ENCODE measurements at places on chromosomes 7 and 10.

DNA sequence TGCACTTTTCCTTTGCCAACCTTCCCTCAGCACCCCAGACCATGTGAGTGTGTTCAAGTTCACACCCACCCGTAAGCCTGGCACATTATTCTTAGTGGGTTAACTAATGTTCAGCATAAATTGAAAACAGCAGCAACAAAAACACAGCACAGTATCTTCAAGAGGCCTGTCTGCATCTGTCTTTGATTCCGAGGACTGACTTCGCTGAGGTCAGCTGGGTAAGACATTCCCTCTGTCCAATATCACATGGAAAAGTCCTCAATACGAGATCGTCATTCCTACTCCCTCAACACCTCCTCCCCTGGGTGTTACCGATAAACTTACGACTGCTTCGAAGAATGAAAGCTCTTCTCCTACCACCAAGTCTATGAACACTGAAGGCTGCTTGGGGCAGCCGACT, 218.8 kb downstream of the SFMBT2 start:
- no peak for DNase-seq

DNA sequence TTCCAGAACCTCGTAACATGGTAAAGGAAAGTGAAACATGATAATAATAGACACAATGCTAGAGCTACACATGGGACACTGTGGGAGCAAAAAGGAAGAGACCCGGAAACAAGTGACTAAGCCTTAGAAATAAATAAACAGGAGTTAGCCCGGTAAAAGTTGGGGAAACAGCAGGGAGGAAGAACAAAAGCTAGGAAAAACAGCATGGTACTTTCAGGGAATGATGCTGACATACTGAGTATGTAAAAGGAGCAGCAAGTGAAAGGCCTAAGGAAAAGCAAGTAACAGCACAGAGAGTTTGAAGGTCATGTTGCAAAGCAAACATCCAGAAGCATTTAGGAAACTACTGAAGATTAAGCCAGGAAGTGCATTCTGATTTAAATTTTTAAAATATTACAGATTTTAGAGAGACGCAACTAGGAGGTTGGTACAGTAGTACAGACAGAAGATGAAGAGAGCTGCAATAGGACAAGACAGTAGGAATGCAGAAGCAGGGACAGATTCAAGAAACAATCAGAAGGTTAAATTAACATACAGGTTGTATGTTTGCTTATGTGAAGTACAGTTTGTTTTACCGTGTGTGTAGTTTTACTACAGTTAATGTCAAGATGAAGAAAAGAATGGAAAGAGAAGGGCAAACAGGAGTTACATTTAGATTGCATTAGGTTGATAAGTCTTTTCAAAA, 63.7 kb downstream of the ARHGAP12 start:
- DNase-seq: no peak

DNA sequence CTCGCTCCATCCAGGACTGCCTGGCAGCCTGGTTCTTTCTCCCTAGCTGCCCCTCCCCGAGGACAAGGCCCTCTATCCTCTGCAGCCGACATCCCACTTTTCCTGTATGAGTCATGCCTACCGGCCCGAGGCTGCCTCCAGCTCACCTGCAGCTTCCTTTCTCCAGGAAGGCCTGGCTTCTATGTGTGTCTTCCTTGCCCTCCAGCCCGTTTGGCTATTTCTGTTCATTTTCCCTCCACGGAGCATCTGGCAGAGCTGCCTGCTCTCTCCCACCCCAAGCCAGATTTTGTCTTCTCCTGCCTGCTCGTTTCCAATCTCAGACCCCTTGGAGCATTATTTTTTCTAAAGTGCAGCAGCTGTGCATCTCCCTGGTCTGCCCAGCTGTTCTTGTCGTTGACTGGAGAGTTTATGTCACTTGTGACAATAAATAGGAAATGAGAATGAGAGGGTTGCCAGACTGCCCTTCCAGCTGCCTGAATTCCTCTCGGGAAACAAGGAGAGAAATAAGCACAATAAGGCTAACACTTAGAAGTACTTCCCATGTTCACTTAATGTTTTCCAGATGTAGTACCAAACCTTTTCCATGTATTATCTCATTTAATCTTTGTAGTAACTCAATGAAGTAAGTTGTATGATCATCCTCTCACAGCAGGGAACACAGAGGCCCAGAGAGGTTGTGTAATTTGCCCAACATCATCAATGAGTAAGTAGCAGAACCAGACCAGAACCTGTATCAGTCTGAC, 19.7 kb downstream of the UBTD1 start:
- no peak for DNase-seq

DNA sequence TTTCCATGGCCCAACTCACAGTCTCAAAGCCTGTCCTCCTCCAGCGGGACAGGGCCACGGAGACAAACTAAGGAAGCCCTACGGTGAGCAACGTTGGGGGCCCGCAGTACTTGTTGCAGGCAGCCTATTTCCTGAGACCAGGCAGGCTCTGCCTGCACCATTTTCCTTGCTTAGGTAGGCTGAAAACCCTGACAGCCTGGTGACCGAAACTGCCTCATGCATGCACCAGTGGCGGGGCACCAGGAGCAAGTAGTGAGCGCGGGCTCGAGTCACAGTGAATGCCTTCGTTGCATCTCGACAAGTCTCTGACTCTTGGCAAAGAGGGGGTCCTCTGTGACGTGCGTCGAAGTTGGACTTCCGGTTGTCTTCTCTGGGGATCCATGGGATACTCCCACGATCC, 23.3 kb upstream of the ZNF273 start:
- DNase-seq: no peak

GRCh38 chr10:7308826-7309225, 102.0 kb downstream of the SFMBT2 start:
- DNase-seq: no peak

DNA sequence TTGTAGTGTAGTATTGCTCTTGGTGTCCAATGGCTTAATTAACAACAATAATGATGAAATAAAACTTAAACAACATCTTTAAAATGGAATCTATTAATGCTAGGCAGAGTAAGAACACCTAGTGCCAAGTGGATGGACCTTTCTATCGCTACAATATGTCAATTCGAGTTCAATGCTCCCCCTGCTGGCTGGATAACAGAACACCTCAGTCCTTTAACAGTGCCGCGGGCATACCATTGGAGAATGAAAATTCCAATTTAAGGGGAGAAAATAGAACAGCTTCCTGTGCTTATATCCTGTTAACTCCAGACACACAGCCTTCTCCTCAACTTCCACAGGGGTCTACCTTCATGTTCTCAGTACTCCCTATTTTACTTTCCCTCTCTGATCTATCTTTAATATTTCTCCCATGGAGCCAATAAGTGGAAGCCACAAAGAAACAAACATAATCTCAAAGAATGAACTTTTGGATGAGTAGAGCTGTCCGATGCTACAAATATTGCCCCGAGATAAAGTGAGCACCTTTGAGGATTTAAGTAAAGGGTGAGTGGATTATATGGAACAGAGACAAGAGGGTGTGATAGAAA, 41.4 kb downstream of the COL1A2 start:
- DNase-seq: peak; percentile 26

GRCh38 chr10:44894691-44895090, 16.4 kb upstream of the TMEM72 start:
- no peak for DNase-seq

- DNase-seq: no peak
These were observed 18.8 kb upstream of the SEPHS1 start for GRCh38 chr10:13366891-13367290.

GRCh38 chr10:100163704-100164621, 21.9 kb downstream of the ERLIN1 start:
- no peak for DNase-seq

GRCh38 chr10:30873411-30873810, 158.3 kb downstream of the ZNF438 start:
- DNase-seq: no peak

GRCh38 chr7:41351091-41351490, 351.8 kb downstream of the INHBA start:
- no peak for DNase-seq

DNA sequence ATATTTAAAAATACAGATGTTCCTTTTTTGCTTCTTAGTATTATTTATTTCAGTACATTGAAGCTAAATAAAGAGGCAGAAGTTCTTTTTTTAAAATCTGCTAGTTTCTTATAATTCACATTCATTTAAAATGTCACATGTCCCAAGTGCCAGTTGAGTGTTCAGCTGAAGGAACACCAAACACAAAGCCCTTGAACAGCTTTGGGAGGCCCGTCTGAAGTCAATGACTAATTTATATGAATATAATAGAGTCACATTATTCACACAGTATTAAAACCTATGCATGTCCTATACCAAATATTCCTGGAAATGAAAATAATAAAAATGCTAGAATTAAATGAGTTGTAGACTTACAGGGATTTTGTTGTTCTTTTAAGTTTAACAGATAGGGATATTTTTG, 70.3 kb downstream of the GNAI1 start:
- no peak for DNase-seq

DNA sequence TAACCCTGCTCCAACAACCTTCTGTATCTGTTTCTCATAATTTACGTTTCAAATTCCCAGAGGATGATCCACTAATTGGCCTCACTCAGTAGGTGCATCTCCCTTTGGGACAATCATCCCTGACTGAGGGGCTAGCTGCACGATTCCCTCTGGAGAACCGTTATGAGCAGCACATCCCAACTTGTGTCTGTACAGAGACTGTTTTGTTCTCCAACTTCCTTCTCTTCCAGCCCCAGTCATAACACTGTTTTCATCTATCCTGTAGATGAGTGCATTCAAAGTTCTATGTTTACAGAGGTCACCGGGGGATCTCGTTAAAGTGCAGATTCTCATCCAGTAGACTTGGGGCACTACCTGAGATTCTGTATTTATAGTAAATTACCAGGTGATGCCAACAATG, 187.2 kb downstream of the REEP3 start:
- DNase-seq: no peak

GRCh38 chr7:99563650-99564049, 5.2 kb downstream of the ZNF655 start:
- DNase-seq: no peak

DNA sequence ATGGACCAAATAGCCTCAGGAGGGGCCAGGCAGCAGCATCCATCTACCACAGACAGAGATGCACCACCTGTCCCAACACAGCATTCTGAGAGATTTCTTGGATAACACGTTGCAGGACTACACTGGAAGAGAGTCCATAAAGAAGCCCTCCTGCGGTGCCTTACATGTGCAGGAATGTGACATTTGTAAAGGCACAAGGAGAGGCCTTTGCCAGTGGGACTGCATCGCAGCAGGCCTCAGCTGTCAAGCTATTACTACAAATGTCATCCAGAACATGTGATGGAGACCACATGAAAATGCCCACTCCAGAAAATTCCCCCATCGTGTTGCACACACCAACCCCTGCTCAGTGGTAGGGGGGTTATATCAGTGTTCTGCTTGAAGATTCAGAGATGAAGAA, 77.4 kb downstream of the ATXN7L1 start:
- DNase-seq: no peak

- no peak for DNase-seq
These were observed 17.1 kb upstream of the DDX21 start for GRCh38 chr10:68938884-68939283.

- DNase-seq: no peak
These were observed 4.6 kb downstream of the MGMT start for GRCh38 chr10:129471447-129472175.

GRCh38 chr10:49153971-49154370, 20.1 kb upstream of the FAM170B start:
- DNase-seq: no peak

DNA sequence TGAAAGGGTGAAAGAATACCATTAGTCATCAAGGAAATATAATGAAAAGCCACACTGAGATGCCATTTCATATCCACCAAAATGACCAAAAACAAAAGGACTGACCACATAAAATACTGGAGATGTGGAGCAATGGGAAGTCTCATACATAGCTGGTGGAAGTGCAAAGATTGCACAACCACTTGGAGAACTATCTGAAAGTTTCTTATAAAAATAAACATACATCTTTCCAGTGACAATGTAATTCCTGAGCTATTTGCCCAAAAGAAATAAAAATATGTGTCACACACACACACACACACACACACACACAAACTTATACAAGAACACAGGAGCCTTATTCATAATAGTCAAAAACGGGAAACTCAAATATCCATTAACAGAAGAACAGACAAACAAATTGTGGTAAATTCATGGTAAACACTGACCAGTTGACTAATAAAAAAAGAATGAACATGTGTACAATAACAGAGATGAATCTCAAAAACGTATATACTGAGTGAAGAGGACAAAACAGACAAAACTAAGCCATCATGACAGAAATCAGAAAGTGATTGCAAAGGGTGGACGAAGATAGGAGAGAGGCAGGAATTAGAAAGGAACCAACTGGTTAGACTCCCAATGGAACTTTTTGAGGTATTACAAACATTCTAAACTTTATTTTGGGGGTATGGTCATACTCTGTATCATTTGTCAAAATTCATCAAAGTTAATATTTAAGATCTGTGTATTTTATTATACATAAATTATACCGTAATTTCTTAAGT, 21.5 kb downstream of the WASL start:
- no peak for DNase-seq

GRCh38 chr10:95706573-95706972, 12.8 kb upstream of the TCTN3 start:
- no peak for DNase-seq

GRCh38 chr10:22433875-22434274, 88.6 kb downstream of the SPAG6 start:
- DNase-seq: peak; percentile 25

- no peak for DNase-seq
These were observed 29.8 kb downstream of the CPVL start for GRCh38 chr7:29116361-29117200.

DNA sequence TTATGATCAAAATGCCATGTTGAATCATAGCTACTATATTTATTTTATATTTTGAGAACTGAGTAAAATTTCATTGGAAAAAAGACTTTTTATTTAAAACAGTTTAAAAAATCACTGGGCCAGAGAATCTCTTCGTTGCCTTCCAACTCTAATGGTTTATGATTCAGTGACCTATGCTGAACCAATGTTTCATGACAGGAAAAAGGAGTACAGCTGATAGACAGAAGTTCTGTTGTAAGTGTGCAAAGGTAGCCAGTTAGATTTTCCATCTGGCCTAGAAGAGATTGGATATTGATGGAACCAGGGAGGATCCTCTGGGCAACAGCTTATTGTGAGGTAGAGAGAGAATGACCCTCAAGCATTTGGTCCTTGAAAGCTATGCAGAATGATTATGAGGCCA, 745.8 kb downstream of the SUGCT start:
- DNase-seq: no peak

- DNase-seq: no peak
These were observed 65.6 kb downstream of the FOXL3 start for GRCh38 chr7:355568-355967.

GRCh38 chr7:76343931-76344321, 14.9 kb downstream of the YWHAG start:
- DNase-seq: no peak

DNA sequence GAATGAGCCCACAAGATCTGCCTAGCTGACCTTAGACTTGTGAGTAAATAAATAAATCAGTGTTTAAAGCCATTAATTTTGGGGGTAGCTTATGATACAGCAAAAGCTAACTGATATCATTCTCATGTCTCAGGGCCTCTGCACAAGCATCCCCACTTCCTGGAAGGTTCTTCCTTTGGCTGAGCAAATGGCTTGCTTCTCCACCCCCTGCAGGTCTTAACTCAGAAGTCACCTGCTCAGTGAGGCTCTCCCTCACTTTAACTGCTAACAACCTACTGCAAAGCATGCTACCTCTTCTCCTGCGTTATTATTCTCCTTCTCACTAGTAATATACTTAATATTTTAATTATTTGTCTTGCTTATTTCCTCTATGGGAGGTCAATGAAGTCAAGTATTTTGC, 167.3 kb downstream of the TPK1 start:
- DNase-seq: no peak

GRCh38 chr7:155585951-155586350, 39.6 kb upstream of the CNPY1 start:
- no peak for DNase-seq

Measured in AML-193 (cell line).